ENCODE measurements at places on chromosomes 13 and 19. TPM values are rescaled to one million over a fixed set of nuclear protein-coding genes. Genes with fewer than 3 reads are reported as not detected.

The SIGLECL1 gene
- total RNA-seq: not detected

The SGTA gene
- 39.6 TPM for total RNA-seq

The ZNF541 gene
- total RNA-seq: 0.11 TPM

GRCh38 chr13:113756441-113757097 lies 2.5 kb upstream of the TMEM255B start:
- DNase-seq: no peak

The EVI5L gene
- 13.1 TPM for total RNA-seq

- DNase-seq: no peak
Measured at GRCh38 chr13:77431449-77431848, 104.1 kb upstream of the SCEL start.

GRCh38 chr13:104006625-104007075 lies 940.4 kb upstream of the SLC10A2 start:
- DNase-seq: no peak

- DNase-seq: no peak
Measured at GRCh38 chr19:8487137-8487851, 15.1 kb downstream of the PRAM1 start.

The NBEA gene
- total RNA-seq: 2.1 TPM

- no peak for DNase-seq
Measured at GRCh38 chr19:18966307-18966706, 25.3 kb upstream of the HOMER3 start.

DNA sequence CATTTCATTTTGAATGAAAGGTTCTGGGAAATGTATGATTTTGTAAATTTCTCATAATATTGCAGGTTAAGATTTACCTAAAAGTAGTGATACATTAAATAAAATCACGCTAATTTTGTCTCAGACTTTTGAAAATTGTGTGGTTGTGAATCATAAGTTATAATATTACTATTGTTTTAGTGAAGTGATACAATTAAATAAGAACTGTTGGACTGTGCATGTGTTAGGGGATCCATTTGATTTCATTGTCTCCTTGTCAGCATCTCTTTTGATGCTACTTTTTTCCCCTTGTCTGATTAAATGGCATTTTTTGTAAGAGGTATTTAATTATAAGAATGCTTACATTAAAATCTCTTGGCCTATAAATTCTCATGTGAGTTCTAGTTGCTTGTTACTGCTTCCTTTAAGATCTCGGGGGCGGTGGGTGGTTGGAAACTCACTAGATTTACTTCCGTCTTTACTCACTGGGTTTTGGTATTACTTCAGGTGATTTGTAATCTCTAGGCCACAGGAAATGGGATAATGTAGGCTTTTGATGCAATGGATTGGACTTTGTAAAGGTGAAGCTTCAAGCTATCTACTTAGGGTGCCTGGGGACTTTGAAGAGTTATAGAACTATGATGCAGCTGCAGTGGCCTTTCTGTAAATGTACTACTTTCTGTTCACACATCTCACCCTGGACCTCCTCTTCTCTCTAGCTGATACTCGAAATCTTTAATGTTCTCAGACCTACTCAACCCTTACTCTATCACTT lies 66.5 kb downstream of the PAN3 start:
- DNase-seq: no peak

The FPR1 gene
- total RNA-seq: 0.67 TPM

DNA sequence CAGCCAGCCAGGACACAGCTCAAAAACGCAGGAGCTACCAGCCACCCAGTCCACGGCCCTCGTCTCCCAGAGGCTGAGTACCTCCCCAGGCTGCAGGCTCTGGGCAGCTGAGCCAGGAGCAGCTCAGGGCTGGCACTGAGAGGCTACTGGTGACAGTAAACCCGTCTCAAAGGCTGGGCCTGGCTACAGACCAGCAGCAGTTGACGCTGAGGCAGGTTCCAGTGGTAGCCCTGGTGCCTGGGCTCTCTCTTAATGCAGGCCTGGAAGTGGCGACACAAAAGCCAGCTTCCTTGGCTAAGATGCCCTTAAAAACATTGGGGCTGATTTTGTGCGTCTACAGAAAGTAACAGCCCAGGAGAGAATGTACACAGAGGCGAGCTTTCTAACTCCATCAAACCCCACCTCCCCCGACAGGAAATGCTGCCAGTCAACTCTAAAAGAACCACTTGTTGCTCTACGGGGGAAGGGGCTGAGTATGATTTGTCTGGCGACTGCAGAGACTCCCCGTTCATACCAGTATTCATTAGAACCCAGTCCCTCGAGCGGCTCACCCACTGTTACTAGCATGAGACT lies 126.3 kb downstream of the STK24 start:
- DNase-seq: no peak

DNA sequence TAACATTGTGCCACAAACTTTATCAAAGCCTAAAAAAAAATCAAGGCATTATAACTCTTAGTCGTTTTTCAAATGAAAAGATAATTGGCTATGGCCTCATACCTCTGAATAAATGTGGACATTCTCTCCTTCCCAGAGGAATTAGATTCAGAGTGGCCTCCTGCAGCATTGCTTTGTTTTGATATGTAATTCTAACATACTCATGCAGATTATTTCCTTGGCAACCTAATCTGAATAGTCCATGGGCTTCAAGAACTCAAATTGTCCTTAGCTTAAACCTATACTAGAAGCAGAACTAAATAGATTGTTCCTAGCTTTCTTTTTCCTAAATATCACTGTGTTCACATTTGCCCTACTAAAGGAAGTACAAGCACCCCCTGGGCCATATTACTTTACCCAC lies 1146.9 kb downstream of the OLFM4 start:
- no peak for DNase-seq

- no peak for DNase-seq
Measured at GRCh38 chr13:51946163-51946669, 65.0 kb downstream of the ATP7B start.

DNA sequence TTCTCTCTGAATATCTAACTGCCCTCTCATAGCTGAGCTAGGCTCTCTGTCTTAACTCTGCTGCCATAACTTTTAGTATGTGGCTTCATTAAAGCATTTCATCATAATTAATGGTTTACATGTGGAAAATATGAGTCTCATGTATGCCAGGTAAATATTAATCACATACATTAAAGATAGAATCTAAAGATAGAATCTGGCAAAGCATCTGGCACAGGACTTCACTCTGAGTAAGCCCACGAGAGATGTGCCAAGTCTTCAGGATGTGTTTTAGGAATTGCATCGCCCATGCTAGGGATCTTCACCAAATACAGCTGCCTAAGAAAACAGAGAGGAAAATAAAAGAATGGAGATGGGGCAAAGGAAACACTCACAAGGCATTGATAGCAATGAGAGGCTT lies 285.8 kb downstream of the DIAPH3 start:
- DNase-seq: no peak

- no peak for DNase-seq
Measured at GRCh38 chr13:28568286-28568685, 73.4 kb upstream of the FLT1 start.

GRCh38 chr19:44943801-44944249 lies 1.8 kb downstream of the APOC4 start:
- peak; percentile 57 for DNase-seq

- DNase-seq: no peak
Measured at GRCh38 chr13:24614306-24615080, 65.7 kb upstream of the ATP12A start.

All from left colon (tissue), 2 donors.